Naive thymus-derived CD4-positive, alpha-beta T cell (primary cell): ENCODE measurements at places on chromosomes 7 and 10.

DNA sequence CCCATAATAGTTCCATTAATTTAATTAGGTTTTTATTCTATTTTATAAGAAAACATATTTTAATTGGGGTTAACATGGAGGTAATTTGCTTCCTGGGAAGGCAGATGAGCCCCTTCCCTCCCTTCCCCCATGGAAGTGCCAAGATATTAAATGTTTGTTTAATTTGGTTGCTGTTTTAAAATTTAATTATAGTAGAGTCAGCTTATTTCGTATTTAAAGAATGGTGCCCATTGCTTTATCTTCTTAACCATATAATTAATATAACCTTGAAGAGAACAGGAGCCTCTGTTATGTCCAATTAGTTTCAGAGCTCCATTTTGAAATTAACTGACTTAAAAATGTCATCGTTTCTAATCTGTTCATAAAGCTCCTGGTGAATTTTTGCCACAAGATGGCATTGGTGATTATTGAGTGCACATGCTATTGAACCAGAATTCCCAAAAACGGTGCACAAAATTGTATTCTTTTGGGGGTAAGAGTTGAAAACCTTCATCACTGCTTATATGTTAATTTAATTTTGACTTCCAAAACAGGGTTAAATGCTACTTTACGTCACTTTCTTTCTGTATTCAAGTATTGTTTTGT is 26.0 kb downstream of the KLHDC10 start:
- no peak for DNase-seq

- no peak for DNase-seq
Observed at GRCh38 chr7:16669581-16669980, 23.6 kb downstream of the BZW2 start.

DNA sequence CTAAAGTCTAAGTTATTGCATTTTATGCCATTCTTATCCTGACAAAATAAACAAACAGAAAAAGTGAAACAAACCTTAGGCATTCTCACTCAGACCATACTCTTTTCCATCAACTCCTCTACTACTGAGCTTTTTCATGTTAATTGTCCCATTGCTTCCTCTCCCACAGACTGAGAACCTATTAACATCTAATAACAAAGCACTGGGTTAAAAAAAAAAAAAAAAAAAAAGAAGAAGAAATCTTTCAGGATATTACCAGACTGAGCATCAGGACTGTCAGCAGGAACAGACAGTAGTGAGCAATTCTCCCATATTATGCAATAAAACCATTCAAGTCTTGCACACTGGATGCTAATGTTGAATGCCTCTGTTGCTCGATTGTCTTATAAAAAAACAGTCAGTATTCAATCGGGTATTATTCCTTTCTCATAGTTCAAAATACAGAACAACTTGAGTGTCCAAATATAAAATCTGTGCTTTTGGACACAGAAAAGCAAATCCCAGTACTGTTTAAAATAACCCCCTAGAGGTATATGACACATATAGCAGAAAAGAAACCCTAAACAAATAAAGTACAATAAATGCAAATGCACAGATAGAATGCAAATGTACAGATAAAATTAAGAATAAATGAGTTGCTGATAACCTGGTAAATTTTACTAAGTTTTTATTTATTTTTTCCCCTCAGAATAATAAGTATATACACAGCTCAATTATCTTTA is 531.3 kb upstream of the LRRTM3 start:
- DNase-seq = no peak

DNA sequence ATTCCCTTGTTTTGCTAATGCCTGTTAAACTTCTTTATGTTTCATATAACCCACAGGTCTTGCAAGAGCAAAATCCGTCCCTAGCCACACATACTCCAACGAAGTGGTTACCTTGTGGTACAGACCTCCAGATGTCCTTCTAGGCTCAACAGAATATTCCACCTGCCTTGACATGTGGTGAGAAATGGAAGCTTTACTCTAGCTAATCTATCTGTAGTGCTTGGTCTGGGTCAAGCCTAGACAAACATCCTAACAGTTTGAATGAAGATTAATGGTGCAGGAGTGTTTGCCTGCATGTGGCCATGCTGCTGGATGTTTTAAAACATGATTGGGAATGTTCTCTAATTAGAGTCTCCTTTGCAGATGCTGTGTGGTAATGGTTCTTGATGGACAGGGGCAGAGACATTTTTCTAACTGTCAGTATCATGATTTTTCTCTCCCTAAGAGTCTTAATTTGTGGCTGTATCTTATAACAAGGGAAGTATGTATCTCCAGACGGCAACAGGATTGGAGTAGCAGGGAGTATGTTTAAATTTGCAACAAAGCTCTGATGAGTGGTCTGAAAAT is 308.5 kb upstream of the FZD1 start:
- no peak for DNase-seq
